ENCODE measurements at places on chromosomes 1 and 21.

GRCh38 chr21:41170442-41170841 is 2.5 kb downstream of the BACE2 start:
- no peaks in the 10 kb centered on the region for H3K36me3 ChIP-seq
- peaks cover 16% of the 10 kb centered on the region for H3K27me3 ChIP-seq
- H3K4me1 ChIP-seq: no peaks in the 10 kb centered on the region
- no peak overlapping the region for H3K27ac ChIP-seq
- no peak for DNase-seq
- no peak overlapping the region for H3K4me3 ChIP-seq

GRCh38 chr1:77994117-77994705 is 10.5 kb upstream of the DNAJB4 start:
- H3K27me3 ChIP-seq: no peaks in the 10 kb centered on the region
- no peak for DNase-seq
- no peaks in the 10 kb centered on the region for H3K4me1 ChIP-seq
- no peak overlapping the region for H3K4me3 ChIP-seq

DNA sequence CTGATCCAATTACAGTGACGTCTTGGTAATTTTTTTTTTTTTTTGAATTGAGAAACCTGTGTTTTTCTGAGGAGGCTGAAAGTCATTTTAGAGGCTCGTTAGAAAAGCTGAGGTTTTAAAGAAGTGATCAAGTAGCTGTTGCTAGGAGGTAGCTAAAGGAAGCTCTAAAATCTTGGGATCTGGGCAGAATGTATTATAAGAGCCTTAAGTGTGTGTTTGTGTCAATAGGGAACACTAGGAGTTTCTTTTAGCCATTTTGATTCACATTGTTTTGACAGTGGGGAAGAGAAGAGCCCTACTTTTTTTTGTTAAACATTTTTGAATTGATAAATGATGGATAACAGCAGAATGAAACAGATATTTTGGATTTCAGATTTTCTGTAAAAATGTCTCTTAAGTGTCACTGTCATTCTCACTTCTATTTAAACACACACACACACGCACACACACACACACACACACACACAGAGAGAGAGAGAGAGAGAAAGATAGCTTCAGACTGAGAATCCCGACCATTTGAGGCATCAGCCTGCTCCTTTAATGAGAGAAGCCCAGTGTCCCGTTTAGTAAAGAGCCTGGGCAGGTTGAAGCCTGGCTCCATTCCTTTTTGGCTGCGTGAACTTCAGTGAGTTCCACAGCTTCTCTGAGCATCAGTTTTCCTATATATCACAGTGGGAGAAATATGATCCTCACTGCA is 79.1 kb upstream of the GPR88 start:
- no peak overlapping the region for H3K27ac ChIP-seq
- peaks cover 12% of the 10 kb centered on the region for H3K36me3 ChIP-seq
- H3K4me1 ChIP-seq: peaks cover 33% of the 10 kb centered on the region
- H3K27me3 ChIP-seq: no peaks in the 10 kb centered on the region
- DNase-seq: no peak
- no peak overlapping the region for H3K4me3 ChIP-seq

DNA sequence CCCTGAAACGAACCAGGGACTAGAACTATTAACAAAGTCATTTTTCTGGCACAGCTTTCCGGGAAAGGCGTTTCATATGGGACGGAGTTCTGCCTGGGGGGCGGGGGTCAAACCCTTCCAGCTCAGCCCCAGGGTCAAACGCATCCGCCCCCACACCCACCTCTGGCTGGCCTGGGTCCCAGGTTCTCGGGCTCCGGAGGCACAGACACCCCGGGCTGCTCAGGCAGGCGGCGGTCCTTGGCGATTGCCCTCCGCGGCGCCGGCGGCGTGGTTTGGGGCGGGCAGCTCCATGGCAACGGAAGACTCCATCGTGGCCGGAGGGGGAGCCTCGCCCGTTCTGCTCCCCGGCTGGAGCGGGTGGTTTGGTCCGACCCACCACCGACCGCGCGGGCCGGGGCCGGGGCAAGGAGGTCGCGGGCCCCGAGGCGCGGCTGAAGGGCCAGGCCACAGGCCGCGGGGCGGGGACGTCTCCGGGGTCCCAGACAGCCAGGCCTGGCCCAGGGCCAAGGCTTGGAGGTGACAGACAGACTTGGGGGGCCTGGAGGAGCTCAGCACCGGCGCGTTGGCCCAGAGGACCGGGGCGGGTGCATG is at the start of gene CFAP74:
Gene CFAP74 (minus strand): TSS at position 246 of the 591 bp plus-strand sequence. CDS start 12,830 bp downstream, outside the sequence.
- H3K4me1 ChIP-seq: no peaks in the 10 kb centered on the region
- DNase-seq: no peak
- no peaks in the 10 kb centered on the region for H3K27me3 ChIP-seq
- no peak within 1 kb of the TSS for H3K27ac ChIP-seq
- no peak within 1 kb of the TSS for H3K4me3 ChIP-seq
